ENCODE measurements at places on chromosomes 4 and X. TPM values are rescaled to one million over a fixed set of nuclear protein-coding genes. Genes with fewer than 3 reads are reported as not detected.

GRCh38 chr4:6815029-6815836 lies 32.7 kb downstream of the KIAA0232 start:
- no peak for DNase-seq

- no peak for DNase-seq
These were observed 7.6 kb downstream of the CXCL13 start for GRCh38 chr4:77613267-77613666.

DNA sequence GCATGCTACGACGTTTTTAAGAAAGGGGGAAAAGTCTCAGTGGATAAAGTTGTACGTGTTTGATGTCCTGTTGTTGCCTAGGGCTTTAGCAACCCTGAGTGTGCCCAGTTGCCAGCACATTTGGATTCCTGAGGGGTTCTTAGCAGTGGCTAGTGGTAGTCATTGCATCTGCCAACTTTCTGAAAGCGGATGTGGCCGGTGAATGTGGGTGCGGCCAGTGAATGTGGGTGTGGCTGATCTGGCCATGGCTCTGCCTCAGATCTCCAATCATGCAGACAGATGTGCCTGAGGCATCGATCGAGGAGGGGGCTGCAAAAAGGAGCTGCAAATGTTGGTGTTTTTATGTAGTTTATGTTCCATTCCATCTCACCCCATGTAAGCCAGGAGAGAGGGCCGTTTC lies 41.5 kb upstream of the FAT1 start:
- DNase-seq = no peak

GRCh38 chr4:163631288-163631687 lies 136.8 kb downstream of the TMA16 start:
- DNase-seq = no peak

DNA sequence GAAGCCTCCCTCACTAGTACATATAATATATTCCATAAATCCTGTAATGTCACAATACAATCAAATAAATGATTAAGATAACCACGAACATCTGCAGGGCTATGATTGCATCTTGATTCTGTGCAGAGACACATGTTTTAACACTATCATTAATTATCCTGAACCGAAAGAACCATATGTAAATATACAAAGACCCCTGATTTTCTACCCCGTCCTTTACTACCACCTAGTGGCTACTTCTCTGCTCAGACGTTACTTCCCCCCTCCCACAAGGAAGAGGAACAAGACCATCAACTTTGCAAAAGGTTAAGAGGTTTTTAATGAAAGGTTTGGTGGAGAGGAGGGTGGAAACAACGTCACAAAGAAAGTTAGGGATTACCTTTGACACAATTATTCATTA lies 134.0 kb downstream of the COL4A6 start:
- DNase-seq = peak; percentile 41

DNA sequence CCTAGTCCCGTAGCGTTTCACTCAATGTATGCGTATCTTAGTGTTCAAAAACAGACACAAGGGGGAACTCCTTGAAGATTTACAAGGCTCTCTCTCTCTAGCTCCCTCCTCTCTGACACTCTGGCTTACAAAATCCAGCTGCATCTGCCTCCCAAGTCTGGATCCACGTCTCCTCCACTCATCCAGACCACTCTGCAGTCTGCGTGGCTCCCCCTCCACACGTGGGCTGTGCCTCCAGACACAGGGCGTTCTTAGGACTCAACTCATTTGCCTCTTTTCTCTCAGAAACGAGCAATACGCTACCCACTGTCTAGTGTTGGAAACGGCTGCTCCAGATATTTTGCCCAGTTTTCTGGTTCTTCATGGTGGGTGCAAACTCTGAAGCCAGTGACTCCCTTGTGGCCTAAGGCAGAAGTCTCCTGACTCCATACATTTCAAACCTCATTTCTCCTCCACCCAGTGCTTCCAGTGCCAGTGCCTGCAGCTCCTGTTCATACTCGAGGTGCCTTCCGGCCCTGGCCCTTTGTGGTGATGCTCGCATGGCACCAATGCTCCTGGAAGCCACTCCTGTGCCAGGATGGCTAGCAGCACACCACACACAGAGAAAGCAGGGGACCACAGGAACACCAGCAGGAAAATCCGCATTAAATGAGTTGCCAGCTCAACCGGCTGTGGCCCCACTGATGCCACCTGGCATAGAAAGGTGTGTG lies 24.1 kb downstream of the NAT8L start:
- DNase-seq = no peak

DNA sequence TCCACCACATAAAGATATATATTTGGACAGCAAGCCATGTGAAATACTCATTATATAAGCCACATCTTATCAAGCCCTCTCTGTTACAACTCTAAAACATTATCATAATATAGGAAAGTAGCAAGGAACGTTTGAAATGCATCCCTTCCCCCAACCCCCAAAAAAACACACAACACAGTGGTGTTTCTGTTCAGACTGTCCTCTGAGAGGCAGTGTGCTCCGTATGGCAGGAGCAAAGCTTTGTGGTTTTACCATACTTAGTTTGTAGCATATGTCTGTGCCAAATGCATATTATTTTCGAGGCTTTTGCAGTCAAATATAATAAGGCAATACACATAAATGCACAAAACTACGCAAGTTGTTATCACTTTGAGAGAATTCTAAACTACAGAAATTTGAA lies 194.2 kb downstream of the RAPGEF2 start:
- DNase-seq = no peak

GRCh38 chrX:40646489-40647306 lies 663 bp downstream of the CXorf38 start:
- DNase-seq = no peak

DNA sequence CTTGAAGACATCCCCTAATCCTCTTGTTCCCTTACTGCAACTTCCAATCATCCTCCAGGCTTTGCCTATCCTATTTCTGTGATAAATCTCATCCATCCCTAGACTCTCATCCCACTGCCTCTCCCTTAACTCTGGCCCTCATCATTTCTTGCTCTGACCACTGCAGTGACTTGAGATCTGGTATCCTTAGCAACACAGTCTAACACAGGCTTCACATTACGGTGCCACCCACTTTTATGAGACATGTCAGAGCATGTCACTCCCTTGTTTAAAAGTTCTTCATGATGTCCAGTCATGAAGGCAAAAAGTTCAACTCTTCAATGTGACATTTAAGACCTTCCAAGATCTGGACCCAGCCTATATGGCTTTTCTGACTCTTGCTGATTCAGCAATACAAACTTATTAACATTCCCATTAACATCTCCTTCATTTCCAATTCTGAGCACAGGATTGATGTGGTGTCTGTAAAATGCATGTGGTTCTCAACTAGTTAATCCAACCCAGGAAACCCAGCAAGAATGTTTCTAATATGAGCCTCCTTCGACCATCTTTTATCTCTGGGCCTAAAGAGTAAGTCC lies 64.0 kb downstream of the OR13H1 start:
- DNase-seq = no peak

DNA sequence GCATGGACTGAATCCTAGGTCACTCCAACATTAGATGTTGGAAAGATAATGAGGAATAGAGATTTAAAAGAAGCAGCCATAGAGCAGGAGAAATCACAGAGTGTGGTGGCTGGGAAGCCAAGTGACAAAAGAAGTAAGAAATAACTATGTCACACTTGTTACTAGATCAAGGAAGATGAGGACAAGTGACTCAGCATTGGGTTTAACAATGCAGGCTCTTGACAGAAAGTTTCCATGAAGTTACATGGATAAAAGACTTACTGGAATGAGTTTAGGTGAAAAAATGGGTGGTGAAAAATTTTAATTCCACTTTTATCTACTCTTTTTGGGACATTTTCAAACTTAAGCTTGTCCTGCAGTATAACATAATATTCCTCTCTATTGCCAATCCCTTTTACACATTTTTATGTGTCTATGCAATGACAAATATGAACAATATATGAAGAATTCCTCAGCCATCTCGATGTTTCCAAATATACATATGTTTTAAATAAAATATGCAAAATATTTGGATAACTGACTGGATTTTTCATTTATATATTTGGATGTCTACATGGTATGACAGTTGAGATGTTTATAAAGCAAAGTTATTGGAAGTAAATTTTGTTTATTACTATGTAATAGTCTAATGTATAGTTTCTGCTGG lies 462.6 kb downstream of the IL15 start:
- DNase-seq = no peak

GRCh38 chr4:40843696-40844095 lies 93.9 kb downstream of the NSUN7 start:
- no peak for DNase-seq

GRCh38 chr4:13782231-13782630 lies 154.7 kb upstream of the BOD1L1 start:
- no peak for DNase-seq

DNA sequence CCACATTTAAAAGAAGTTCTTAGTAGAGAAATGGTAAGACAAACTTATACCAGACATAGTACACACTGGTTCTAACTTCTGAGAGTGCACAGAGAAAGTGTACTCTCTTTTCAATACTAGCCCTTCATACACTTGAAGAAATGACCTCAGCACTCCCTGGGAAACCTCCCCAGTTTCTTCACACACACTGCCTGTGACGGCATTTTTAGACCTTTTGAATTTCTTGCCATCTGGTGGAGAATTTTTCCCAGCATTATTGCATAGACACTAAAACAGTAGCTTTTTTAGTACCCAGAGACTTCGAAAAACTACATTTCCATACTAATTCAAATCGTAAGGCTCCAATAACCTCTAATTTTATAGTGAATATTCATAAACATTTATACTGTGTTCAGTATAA lies 341.6 kb upstream of the MAOA start:
- DNase-seq = no peak

GRCh38 chr4:172308078-172308477 lies 494.9 kb downstream of the GALNTL6 start:
- DNase-seq = no peak

DNA sequence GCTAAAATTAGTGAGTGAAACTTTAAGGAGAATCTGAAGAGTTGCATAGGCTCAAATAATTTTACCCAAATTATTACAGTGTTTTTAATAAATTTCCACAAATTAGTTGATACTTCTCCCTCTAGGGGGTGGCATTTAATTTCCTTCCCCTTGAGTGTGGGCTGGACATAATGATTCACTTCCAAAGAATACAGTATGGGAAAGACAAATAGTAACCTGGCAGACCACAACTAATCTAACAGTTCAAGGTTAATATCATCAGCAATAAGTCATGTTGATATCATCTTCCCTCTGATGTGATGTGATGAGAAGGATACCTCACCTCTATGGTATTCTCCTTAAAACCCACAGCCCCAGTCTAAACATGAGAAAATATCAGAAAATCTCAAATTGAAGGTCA lies 15.5 kb downstream of the PFKFB1 start:
- DNase-seq = no peak

DNA sequence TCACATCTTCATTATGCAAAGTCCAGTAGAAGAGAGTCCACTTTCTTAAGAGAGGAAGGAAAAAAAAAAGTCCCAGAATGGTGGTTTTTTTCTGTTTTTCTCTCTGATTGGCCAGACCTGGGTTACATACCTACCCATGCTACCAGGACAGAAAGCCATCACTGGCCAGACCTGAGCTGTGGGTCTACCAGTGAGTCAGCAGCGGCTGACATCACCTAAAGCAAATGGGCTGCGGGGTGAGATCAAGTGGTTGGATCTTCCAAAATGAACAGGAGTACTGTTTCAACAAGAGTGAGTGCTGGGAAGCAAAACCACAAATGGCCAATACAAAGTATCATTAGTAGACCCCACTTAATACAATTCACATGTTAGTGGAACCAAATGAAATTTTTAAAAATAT lies 1.6 kb upstream of the NDST3 start:
- no peak for DNase-seq

DNA sequence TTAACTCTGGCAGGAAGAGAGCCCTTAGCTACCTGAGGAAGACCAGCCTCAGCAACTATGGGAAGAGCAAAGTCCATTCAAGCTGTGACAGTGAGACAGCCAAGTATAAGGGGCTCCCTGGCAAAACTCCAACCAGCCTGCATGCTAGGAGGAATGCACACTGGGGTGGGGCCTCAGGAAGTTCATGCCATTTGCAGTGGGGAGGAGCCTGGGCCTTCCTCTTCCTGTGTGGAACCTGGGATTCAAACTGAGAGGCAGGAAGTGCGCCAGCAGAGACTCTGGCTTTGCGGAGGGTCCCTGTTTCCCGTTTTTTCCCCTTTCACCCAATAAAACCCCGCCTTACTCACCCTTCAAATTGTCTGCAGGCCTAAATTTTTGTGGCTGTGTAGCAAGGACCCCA lies 33.0 kb downstream of the TFDP3 start:
- DNase-seq = no peak

DNA sequence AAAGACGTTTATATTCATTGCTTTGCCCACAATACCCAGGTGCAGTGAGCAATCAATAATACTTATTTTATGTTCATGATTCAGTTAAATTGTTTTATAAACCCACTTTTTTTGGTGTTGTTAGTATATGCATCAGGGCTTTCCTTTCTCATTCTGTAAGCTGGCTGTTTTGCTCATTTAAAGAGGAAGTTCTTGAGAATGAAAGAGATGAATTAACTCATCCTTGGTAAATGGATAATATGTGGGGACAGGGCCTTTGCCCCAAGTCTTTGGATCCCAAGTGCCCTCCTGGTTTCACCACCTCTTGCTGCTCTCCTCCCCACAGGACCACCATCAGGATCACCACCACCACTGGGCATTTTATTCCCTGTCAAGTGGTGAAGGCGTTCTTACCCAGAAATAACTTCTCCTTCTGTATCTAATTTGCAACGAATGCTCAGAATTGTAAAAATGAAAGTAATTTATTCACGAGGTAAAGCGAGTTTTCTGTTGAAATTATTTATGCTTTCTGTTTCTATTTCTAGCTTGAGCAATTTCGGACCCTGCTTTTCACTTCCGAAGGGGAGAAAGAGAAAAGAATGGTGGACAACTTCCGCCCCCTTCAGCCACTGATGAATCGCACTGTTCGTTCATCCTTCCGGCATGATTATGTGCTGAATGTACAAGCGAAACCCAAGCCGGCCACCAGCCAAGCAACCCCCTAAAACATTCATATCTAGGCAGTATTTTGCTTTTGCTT lies 8.2 kb upstream of the ZRSR2 start:
- no peak for DNase-seq

TREX2 gene
- 6.1 TPM for total RNA-seq

TGIF2LX gene
- not detected for total RNA-seq

FAM241A gene
- total RNA-seq = 2.9 TPM

GAGE1 gene
- not detected for total RNA-seq

CT55 gene
- not detected for total RNA-seq

Measured in skin of body (tissue), 3 donors.